ENCODE measurements at places on chromosomes 6 and 20.

DNA sequence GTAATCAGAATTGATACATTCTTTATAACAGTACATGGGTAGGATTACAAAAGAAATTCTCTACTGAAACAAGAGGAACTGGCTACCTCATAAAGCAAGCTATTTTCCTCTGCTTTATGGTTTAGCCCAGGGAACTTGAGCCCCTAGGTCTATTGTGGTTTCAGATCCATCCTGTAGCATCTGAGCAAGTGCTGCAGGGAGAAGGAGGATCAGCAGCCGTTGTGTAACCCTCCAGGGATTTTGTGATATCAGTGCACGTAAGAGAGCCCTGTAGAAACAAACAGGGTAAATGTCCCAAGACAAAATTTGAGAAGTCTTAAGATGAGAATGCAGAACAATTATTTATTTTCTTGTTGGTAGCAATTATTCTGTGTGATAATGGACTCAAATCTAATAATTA is 165.2 kb upstream of the DEFB112 start:
- no peak for DNase-seq

DNA sequence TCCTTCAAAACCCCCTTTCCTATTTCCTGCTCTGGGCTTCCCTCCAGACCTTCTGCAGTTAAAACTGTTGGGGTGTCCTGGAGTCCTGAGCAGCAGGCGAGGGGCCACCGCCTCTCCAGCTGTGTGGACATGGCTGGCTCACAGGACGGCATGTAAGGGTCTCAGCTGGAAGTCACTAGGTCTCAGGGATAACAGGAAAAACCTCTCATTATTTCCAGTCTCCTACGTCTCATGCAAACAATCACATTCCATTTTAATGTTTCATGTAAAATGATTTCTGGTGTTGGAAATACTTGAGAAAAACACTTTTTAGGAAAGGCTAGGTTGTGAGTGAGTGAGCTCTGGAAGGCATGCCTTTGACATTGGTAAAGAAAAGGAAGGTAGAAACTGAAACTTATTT is 158.7 kb downstream of the SCML4 start:
- DNase-seq: no peak

DNA sequence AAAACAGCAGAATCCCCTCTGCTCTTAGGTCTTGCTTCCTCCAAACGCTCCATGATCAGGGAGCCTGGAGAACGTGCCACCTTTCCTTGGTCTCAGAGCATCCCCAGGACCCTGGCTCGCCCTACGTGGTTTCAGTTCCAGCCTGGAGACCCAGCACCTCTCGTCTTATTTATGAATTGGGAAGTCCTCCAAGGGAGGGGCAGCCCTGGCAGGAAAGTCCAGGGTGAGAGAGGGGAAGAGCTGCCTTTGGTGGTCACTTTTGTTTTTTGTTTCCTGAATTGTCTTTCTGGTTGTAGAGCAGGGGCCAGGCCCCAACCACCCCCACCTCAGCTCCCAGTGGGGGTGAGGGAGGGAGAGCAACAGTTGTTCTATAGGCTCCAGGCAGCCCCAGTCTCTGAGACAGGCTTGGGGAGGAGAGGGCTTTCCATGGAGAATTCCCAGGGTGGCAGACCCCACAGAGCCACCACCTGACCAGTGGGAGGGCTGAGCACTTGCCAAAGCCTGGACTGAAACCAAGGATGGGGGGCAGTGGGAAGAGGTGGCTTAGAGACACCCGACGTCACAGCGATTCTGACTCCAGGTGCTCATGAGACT is 88.8 kb downstream of the PRND start:
- no peak for DNase-seq

- no peak for DNase-seq
Measured at GRCh38 chr6:150409576-150410066, 40.8 kb downstream of the IYD start.

DNA sequence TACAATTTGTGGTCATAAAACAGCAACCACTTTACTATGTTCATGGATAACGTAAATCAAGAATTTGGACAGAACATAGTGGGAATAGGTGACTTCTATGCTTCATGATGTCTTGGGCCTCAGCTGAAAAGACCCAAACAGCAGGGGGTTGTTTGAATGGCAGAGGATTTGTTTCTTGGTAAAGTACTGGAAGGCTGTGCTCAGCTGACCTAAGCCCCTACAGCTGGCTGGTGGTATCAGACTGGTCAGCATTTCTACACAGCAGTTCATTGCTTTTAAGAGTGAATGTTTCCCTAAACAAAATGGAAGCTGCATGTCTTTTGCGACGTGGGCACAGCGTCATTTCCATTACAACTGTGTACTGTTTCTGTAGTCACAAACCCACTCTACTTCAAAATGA is 148.5 kb upstream of the DEFB112 start:
- DNase-seq: no peak

- no peak for DNase-seq
Measured at GRCh38 chr6:13788820-13789219, 25.5 kb downstream of the MCUR1 start.

DNA sequence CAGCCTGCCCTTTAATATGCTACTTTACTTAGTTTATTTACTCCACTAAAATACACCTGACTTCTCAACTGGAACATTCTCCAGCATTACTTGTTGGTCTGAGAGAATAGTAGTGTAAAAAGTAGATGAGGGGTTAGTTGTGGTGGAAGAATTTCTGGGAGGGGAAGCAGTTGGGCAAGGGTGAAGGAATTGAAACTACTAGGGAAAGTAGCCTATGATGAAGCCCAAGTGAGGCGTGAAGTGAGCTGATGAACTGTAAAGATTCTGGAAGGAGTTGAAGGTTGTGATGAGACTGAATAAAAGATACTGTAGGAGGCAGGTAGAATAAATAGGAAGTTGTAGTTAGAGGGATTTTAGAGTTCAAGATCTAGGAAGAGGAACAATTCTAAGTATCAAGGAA is 72.5 kb downstream of the ITCH start:
- DNase-seq: no peak

- no peak for DNase-seq
Measured at GRCh38 chr6:119658917-119659316, 309.4 kb upstream of the MAN1A1 start.

DNA sequence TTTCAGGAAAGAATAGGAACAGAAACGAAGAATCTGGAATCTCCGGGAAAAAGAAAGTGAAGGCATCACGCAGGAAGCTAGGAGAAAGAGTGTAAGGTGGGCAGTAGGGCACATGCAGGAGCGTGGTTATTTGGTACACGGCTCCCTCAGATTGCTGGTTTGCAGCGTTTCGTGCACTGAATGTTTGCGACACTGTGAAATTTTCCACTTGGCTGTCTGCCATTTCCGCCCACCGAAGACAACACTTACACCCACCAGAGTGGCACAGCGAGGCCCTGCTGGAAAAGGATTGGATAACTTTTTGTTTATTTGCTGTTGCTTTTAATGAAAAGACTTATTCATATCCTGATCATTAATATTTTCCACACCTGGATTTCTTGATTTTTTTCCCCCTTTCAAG is 248.3 kb downstream of the GMPR start:
- DNase-seq: peak; percentile 30

DNA sequence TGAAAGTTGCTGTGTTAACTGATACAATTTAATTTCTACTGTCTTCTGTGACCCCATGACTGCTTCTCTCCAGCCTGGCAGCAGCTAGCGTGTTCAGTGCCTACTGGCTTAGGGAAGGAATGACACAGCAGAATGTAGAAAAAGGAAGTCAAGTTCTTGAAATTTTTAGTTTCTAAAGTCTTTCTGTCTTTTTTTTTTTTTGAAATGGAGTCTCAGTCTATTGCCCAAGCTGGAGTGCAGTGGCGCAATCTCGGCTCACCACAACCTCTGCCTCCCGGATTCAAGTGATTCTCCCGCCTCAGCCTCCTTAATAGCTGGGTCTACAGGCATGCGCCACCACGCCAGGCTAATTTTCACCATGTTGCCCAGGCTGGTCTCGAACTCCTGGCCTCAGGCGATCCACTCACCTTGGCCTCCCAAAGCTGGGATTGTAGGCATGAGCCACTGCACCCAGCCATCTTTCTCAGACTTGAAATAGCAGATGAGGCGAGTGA is 39.3 kb downstream of the PCNA start:
- no peak for DNase-seq

- no peak for DNase-seq
Measured at GRCh38 chr20:33733654-33734576, 2.1 kb downstream of the ZNF341 start.

DNA sequence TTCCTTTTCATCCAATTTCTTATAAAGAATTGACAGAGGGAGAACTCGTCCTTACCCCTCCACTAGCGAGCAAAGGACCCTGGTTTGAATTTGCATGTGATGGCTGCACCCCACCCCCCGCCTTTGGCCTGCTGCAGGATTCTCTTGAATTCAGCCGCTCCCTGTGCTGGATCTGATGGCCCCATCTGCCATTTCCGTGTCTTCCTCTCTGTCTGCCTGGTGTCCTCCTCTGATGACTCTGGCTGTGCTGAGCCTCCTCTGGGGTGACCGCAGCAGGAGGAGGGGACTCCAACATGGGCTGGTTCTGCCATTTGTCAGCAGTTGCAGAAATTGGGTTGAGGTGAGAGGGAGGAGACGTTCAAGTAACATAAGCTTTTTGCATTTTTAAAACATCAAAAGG is 188.8 kb downstream of the DLL1 start:
- no peak for DNase-seq

GRCh38 chr20:45038745-45039474 is 62.0 kb downstream of the KCNS1 start:
- DNase-seq: no peak

GRCh38 chr20:9551808-9552550 is 37.6 kb downstream of the LAMP5 start:
- DNase-seq: no peak

- DNase-seq: no peak
Measured at GRCh38 chr6:148866657-148867268, 119.9 kb downstream of the UST start.

GRCh38 chr6:786946-787763 is 94.2 kb upstream of the EXOC2 start:
- no peak for DNase-seq

GRCh38 chr6:46901882-46902314 is 19.8 kb downstream of the ADGRF5 start:
- no peak for DNase-seq

DNA sequence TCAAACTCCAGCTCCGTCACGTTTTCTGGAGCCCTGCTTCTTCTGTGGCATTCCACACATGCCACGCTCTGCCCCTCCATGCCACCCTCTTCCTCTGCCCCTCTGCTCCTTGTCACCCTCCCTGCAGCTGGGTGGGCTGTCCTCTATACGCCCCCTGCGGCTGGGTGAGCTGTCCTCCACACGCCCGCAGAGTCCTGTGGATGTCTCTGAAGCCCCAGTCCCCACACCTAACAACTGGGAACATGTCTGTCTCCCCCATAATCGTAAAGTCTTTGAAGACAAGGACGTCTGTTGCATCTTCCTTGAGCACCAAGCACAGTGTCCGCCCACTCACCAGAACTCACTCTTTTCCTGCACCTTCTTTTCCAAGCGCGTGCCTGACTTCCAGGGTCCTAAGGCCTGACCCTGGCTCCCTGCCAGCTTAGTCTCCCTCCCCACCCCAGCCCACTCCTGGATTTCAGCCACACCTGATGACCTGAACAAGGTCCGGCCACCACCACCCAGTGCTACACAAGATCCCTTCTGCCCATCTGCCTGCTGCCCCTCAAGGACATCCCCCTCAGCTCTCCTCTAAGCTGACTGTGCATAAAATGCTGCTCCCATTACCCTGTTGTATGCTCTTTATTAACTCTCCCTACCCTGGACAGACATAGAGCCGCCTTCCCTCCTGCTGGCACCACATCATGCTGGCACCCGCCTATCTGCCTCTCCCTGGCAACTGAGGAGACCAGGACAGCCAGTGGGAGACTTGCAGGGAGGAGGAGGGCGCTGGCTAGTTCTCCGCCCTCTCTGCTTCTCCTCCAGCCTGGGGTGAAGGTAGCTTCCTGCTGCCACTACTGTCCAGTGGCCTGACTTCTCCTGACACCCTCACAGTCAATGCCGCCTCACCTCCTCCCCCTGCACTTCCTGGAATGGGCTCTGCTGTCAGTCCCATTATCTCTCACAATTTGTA is 10.7 kb upstream of the PRR18 start:
- DNase-seq: no peak

DNA sequence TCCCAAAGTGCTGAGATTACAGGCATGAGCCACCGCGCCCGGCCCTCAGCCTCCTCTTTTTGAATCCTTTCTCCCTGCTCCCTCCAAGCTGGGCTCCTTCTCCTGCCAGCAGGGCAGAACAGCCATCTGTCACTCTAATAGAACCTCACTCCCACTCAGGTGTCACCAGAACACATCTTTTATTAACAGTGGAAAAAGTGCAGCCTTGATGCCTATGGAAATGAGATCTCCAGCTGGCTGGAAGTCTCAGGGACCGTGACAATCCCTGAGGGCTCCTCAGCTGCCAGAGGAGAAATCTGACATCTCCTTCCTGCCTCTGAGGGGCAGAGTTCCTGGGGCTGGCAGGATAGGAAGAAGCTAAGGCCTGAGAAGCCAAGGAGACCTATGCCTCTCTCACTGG is 28.0 kb downstream of the TMC2 start:
- DNase-seq: no peak

GRCh38 chr6:3516092-3516491 is 59.2 kb upstream of the SLC22A23 start:
- no peak for DNase-seq

DNA sequence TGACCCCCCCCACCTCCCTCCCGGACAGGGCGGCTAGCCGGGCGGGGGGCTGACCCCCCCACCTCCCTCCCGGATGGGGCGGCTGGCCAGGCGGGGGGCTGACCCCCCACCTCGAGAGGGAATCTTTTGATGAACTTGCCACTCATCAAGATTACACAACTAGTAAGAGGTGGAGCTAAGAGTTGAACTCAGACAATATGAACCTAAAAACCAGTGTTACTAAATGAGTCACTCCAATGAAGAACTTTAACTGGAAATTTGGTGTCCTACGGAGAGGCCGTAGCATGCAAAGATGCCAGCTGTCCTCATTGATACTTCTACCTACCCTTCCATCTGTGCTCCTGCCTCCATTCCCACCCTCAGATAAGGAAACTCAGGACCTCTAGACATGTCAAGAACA is 42.8 kb downstream of the PFDN4 start:
- DNase-seq: no peak

DNA sequence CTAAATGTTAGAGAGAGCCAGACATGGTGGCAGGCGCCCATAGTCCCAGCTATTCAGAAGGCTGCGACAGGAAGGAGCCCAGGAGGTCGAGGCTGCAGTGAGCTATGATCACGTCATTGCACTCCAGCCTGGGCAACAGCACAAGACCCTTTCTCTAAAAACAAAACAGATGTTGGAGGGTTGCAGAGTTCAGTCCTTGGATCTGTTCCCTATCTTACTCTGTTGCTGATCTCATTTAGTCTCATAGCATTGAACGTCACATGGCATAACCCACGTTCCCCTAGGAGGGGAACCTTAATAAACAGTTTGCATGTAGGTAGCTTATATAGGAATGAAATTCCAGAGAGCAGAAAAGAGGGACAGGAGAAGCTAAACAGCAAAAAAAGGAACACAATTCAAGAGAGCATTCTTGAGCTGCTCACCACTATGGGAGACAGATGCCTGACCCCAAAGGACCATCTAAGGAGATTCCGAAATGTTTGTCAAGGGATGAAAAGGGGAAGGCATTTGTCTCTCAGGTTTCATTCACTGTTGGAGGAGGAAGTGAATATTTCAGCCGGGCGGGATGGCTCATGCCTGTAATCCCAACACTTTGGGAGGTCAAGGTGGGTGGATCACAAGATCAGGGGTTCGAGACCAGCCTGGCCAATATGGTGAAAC is 54.6 kb upstream of the PIM1 start:
- DNase-seq: no peak

Measured in activated CD8-positive, alpha-beta memory T cell treated with anti-CD3 and anti-CD28 coated beads for 4 hours (primary cell).